ENCODE measurements at places on chromosomes 6 and 20. TPM values are rescaled to one million over a fixed set of nuclear protein-coding genes. Genes with fewer than 3 reads are reported as not detected.

The IRAK1BP1 gene
- 2.6 TPM for total RNA-seq

The FOXF2 gene
- not detected for total RNA-seq

The ADAM33 gene
- not detected for total RNA-seq

The PHACTR3 gene
- not detected for total RNA-seq

The TDRD6 gene
- total RNA-seq, result not detected

The ROS1 gene
- total RNA-seq, result not detected

The HTR1E gene
- total RNA-seq, result not detected

The SLC52A3 gene
- total RNA-seq, result not detected

The MTFR2 gene
- total RNA-seq, result 24.3 TPM

The CFB gene
- not detected for total RNA-seq

The HCRTR2 gene
- total RNA-seq, result not detected

The OPRM1 gene
- not detected for total RNA-seq

The BMP6 gene
- total RNA-seq, result not detected

The TGM3 gene
- not detected for total RNA-seq

The RAB23 gene
- 4.1 TPM for total RNA-seq

The HLA-DQB1 gene
- 9.5 TPM for total RNA-seq

Measured in activated CD8-positive, alpha-beta memory T cell treated with anti-CD3 and anti-CD28 coated beads for 36 hours (primary cell).